Cerebellum (tissue), 4 donors: ENCODE measurements at places on chromosomes 4 and X. TPM values are rescaled to one million over a fixed set of nuclear protein-coding genes. Genes with fewer than 3 reads are reported as not detected.

SLC6A8 gene
- total RNA-seq: 16.0 TPM

ADH7 gene
- total RNA-seq: not detected

TEX13A gene
- total RNA-seq: not detected

XAGE2 gene
- total RNA-seq: not detected

CXorf49 gene
- not detected for total RNA-seq

FOXR2 gene
- total RNA-seq: not detected

SYNPO2 gene
- 8.8 TPM for total RNA-seq

PRDM8 gene
- total RNA-seq: 47.9 TPM

ALG13 gene
- 60.2 TPM for total RNA-seq

CYBB gene
- total RNA-seq: 10.3 TPM

DNA sequence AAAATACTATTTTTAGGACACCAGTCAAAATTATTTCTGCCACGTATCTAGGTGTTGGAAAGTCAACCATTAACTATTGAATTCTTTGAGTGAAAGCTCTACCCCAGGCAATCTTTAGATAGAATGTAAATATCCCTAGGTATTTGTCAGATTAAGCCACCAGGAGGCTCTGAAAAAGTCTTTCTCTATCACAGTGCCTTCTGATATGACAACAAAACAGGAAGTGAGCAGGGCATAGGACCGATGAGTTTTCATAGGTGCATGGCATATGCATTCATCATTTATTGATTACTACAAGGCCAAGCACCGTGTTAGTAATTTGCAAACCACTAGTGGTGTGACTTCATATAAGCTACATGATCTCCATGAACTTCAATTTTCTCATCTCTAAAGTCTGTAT, 333.6 kb upstream of the F9 start:
- no peak for DNase-seq

DNA sequence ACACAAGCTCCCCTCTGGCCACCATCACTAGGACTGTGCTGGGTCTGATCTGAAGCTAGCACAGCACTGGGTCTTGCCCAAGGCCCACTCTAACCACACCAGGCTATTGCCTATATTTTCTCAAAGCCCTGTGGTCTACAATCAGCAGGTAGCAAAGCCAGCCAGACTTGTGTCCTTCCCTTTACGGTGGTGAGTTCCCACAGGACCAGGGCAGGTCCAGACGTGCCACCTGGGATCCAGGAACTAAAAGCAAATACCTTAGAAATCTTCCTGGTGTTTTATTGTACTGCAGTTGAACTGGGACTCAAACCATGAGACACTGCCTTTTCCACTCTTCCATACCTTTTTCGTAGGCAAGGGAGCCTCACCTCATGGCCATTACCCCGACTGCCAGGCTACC, 9.0 kb upstream of the MAGEC2 start:
- no peak for DNase-seq

DNA sequence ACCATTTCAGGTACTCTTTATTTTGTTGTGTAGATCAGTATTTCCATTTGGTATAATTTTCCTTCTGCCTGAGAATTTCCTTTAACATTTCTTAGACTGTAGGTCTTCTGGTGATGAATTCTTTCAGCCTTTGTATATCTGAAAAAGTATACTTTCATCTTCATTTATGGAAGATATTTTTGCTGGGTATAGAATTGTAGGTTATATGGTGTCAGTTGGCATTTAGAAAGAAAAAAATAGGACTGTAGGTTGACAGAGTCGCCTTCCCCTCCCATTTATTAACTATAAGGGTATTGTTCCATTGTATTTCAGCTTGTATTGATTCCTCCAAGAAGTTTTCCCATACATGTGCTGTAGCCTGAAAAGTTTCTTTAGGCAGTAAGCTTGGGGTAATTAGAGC, 71.9 kb downstream of the KDM6A start:
- DNase-seq: no peak

GRCh38 chr4:140752291-140753068, 3.7 kb downstream of the TBC1D9 start:
- DNase-seq: no peak

- no peak for DNase-seq
Observed at GRCh38 chr4:138916763-138917162, 98.8 kb upstream of the NOCT start.

DNA sequence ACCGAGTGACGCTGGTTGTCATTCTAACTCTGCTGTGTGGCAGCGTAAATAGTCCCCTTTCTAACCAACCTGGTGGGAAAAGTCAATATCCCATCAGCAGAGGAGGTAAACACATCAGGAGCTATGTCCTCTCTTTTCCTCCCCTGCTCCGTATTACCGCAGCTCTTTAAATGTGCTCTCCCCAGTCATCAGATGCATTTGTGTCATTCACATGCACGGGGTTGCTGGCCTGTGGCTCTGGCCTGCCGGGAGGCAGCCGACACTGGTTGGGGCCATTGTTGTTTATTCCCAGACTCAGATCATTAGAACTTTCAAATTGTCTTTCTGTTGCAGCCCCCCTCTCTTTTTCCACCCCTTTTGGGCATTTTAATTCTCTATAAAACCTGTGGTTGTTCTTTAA, 21.9 kb downstream of the ARX start:
- no peak for DNase-seq

GRCh38 chr4:82403725-82404124, 26.5 kb downstream of the HNRNPDL start:
- DNase-seq: no peak

DNA sequence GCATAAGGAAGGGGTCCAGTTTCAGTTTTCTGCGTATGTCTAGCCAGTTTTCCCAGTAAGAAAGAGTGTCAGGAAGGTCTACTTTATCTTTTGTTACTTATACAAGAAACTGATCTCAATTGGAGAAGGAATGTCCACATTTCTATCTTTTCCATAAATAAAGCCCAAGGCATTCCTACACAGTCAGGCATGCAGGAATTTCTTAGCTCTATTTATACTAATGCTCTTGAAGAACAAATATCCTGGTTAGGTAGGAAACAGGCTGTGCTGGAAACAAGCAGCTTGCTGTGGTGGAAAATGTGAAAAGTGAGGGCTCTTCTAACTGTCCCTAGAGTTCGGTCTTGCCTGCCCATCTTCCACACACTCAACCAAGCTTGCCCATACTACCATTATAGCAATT, 37.9 kb upstream of the PITX2 start:
- no peak for DNase-seq

- no peak for DNase-seq
Observed at GRCh38 chr4:185351691-185352090, 44.0 kb downstream of the LRP2BP start.

DNA sequence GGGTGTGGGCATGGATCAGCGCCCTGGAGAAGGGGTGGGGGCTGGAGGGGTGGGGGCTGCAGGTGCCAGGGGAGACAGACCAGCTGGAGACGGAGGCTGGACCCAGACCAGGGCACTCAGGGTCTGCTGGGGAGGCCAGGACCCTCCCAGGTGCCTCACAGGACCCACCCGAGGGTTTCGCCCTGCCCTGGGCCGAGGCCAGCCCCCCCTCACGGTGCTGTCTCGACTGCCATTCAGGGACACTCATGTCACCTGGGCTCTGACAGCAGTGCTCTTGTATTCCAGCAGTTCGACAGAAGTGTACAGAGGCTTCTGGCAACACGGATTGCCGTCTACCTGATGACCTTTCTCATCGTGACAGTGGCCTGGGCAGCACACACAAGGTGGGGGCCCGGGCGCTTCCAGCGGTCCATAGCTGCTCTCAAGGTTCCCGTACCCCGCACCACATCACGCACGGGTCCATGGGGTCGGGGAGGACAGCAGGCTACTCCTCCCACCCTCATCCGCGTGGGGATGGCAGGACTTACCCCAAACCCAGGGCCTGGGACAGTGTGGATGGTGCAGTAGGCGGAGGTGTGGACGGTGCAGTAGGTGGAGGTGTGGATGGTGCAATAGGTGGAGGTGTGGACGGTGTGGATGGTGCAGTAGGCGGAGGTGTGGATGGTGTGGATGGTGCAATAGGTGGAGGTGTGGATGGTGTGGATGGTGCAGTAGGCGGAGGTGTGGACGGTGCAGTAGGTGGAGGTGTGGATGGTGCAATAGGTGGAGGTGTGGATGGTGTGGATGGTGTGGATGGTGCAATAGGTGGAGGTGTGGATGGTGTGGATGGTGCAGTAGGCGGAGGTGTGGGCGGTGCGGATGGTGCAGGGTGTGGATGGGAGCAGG, 18.1 kb downstream of the TMEM175 start:
- DNase-seq: no peak

- DNase-seq: no peak
Observed at GRCh38 chrX:109775386-109775785, 42.3 kb upstream of the ACSL4 start.

- no peak for DNase-seq
Observed at GRCh38 chr4:31125061-31125460, 404.9 kb downstream of the PCDH7 start.

GRCh38 chr4:17823871-17824669, 13.3 kb downstream of the NCAPG start:
- DNase-seq: no peak

- DNase-seq: no peak
Observed at GRCh38 chr4:40731792-40732245, 17.9 kb upstream of the NSUN7 start.

- no peak for DNase-seq
Observed at GRCh38 chrX:70434914-70435586, 9.6 kb upstream of the DLG3 start.

DNA sequence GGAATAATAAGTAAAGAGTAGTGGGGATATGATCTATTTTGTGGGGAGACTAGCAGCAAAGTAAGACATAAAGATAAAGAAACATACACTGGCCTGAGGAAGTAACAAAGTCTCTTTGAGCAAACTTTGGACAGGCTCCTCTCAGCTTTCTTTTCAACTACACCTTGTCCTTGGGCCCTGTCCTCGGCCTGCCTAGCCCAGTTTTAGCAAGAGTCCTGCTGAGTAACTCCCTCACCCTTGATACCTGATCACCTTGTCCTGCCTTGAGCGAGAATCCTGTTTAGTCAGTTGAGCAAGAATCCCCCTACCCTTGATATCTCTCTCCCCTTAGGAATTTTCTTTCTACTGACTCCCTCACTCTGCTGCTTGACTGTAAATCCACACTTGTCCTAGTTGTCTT, 11.5 kb downstream of the HNRNPH2 start:
- no peak for DNase-seq

GRCh38 chrX:14354521-14354920, 174.8 kb upstream of the GLRA2 start:
- no peak for DNase-seq

DNA sequence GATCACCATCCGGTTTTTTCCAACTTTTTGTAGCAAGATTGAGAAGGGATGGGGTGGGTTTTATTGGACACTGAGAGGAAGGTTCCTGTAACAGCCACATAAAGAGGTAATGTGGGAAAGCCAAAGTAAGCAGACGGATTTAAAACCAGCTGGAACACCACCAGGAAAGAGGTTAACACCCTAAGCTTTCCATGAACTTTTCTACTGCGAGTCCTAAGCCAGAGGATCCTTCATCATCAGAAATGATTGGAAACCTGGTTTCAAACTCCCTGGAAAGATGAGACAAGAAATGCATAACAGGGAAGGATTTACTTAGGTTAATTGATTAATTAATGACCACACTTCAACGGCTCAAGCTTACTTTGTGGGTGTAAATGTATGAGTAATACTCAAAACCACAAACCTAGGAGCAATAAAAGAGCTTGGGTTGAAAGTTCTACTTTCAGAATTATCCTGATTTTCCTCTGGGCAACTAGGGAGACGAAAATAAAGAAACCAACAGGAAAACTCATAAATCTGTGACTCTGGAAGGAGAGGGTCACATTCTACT, 91.5 kb downstream of the COX18 start:
- DNase-seq: no peak

DNA sequence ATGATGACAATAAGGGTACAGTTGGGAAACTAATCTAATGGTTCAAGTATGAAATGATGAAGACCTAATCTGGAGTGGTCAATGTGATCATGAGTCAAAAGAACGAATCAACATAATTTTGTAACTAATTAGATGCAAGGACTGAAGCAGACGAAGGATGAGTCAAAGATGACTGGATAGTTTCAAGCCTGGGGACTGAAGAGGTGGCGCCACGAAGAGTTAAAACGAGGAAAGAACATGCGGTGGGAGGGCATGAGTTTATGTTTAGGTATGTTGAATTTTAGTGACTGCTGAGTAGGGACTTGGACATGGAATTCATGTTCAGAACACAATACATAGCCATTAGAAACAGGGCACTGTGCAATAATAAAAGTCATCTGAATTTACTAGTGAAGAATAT, 221.5 kb upstream of the FAM241A start:
- no peak for DNase-seq

- DNase-seq: no peak
Observed at GRCh38 chrX:19827088-19827487, 60.3 kb downstream of the SH3KBP1 start.

- DNase-seq: no peak
Observed at GRCh38 chr4:179116011-179116410, 1673.8 kb upstream of the AGA start.

DNA sequence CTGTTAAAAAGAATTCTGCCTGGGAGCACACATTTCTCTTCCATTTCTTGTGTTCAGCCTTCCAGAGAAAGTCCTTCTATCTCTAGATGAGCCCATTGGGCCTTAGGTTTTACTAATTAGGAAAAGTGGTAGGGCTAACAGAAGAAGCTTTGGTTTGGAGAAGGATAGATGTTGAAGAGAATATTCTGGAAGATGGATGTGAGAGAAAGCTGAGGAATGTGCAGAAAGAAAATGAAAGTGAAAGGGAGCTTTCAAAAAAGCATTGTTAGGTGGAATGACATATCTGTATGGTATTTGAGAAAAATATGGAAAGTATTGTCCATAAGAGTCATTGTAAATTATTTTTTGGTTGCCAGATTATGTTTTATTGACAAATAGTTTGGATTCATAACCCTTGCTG, 474.8 kb upstream of the SLIT2 start:
- no peak for DNase-seq

DNA sequence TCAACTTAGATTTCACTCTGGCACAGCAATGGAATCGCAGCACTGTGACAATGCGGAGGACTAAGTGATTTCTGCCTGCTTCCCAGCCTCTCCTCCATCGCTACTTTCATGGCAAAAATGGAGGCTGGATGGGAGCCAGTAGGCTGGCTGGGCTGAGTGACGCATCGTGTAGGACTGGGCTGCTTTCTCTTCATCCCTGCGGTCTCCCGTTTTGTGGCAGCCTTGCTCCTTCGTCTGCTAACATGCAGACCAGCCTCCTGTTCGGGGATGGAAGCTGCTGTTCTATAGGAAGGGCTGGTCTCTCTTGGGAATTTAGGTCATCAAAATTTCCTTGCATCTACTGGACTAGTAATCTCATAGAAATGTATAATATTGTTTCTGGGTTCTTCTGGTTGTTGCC, 15.8 kb upstream of the RGS12 start:
- peak; percentile 83 for DNase-seq

GRCh38 chr4:84366161-84366560, 132.9 kb downstream of the NKX6-1 start:
- DNase-seq: no peak
